Suppressor macrophage treated with lipopolysaccharide for 1 hour (primary cell): ENCODE measurements at places on chromosomes 12 and 14.
A peak's percentile ranks its signal among the peaks of the same experiment; 100 is the strongest.

DNA sequence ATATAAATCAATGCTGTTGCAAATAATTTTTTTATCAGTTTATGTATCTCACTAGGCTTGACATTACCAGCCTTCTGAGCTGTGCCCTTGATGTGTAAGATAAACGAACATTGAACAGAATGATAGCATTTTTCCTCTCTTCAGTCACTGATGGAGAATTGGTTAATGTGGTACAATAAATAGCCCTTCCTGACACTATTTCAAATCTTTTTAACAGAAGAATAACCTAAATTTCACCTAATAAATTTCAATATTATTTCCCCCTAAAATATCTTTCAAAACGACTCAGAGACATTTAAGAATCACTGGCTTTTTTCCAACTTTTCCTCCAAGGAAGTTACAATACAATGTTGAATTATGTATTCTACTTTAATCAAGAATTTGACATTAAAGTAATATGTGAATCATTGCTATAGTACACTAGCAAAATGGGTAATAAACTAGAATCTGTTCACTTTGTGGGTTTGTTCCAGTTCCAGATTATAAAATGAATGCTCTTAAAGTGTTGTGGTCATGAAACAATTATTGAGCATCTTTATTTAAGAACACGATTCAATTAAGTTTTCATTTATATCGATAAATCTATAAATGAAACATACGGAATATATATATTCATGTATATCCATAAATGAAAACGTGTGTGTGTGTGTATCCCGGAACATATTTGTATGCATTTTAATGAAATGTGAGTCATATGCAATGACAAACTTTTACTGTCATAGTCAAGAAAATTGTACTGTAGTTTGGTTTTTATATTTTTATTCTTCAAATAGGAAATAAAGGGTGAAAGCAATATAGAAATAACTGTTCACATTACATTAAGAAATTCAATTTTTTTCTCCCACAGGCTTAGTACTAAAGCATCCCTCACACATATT lies 2.5 kb upstream of the ATP2B1 start:
- DNase-seq: peak; percentile 57

DNA sequence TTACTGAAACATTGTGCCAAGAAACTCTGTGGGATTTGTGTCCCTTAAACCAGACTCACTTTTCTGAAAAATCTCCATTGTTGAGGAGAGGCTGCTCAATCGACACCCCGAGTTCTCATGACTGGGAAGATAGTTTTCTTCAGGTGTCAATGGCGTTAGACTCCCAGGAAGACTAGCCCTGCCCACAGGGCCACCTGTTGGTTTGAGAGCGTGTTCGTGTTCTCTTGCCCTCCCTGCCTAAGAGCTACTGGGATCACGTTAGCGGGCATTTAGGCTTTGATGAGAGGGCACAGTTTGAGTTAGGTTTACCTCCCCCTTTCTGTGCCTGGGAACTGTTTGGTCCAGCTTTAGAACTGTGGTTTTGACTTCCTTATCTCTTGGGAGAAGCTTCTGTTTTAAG lies 10.7 kb upstream of the UNC119B start:
- no peak for DNase-seq

GRCh38 chr12:10001171-10001776 lies 2.4 kb upstream of the CLEC1B start:
- no peak for DNase-seq

DNA sequence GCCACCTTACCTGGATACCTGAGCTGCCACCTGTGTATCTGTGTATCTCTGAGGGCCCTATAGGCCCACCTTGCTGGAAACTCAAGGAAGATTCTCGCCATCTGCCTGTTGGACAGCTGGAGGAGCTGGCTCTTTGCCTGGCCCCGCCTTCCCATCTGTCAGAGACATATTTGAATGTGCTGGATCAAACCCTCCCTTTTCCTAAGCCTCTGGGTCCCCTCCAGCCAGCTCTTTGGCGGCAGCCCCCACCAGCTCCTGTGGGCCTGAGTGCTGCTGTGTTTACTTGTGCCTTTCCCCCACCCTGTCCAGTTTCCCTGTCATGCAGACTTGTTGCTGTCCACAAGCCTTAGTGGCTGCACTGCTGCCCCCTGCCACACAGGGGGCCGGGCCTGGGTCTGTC lies 55.9 kb upstream of the SRSF5 start:
- no peak for DNase-seq

- no peak for DNase-seq
Measured at GRCh38 chr14:31902945-31903646, 174.0 kb upstream of the ARHGAP5 start.

GRCh38 chr12:21001778-21002177 lies 129.2 kb upstream of the SLCO1B1 start:
- no peak for DNase-seq

GRCh38 chr14:89743828-89744227 lies 210.7 kb downstream of the EFCAB11 start:
- no peak for DNase-seq

DNA sequence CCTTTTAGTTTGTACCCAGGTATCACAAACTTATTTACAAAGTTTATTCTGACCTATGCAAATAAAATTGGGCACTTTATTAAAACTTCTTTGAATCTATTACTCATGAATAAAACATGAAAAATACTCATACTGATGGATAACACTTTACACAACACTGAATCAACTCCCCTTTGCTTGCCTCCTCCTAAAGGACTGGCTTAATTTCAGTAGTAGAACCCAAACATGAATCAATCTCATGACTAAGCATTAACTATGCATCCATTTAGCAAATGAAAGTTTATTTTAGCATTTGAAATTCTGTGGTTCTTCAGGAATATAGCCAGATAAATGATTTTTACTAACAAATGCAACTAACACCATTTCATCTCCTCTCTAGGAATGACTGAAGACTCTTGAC lies 32.4 kb downstream of the DENND5B start:
- no peak for DNase-seq

DNA sequence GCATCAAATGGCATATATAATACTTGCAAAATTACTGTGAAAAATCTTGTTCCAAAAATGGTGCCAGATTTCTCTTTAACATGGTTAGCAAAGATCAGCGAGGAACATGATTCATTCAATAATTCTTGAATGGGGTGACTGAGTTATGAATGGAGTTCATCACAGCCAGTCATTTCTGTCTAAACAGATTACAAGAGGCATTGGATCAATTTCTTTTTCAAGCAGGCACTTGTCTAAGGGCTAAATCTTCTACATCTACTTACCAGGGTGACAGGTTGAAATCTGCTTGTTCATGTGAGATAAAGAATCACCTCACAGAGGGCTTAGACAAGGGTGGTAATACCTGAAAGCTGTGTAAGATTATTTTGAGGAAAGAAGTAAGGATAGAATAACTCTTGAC lies 247.7 kb downstream of the ATP23 start:
- no peak for DNase-seq

DNA sequence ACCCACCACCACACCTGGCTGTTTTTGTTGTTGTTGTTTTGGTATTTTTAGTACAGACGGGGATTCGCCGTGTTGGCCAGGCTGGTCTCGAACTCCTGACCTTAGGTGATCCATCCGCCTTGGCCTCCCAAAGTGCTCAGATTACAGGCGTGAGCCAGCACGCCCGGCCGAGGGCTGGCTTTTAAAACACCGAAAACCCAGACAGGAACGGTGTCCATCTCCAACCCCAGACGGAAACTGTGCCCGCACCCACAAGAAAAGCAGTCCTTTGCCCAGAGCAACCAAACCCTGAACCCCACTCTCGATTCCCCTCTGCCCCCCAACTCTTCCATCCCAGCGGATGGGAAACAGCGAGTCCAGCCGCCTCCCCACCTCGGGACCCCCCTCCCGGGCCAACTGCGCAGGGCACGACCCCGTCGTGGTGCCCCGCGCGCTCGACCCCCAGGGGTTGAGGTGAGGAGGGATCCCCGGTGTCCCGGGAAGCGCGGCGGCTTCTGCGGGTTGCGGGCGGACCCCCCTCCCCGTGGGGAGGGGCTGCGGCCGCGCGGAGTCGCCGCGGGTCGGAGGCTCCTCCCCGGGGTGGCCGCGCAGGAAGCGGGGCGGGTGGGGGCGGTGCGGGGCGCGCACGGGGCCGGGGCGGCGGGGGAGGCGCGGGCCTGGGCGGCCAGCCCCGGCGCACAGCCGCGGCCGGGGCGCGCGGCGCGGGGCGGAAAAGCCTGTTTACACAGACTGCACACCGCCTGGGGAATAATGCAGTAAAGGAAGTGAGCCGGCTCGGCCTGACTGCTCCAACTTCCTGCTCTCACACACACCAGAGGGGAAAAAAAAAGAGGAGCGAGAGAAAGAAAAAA lies at the start of gene ELK3:
TSS of gene ELK3 (plus strand) at position 651 of the 851 bp plus-strand sequence.
- DNase-seq: peak; percentile 85

GRCh38 chr14:101489092-101489760 lies 72.1 kb upstream of the DIO3 start:
- DNase-seq: no peak

- DNase-seq: no peak
Measured at GRCh38 chr14:100372357-100373048, 49.4 kb downstream of the SLC25A47 start.

DNA sequence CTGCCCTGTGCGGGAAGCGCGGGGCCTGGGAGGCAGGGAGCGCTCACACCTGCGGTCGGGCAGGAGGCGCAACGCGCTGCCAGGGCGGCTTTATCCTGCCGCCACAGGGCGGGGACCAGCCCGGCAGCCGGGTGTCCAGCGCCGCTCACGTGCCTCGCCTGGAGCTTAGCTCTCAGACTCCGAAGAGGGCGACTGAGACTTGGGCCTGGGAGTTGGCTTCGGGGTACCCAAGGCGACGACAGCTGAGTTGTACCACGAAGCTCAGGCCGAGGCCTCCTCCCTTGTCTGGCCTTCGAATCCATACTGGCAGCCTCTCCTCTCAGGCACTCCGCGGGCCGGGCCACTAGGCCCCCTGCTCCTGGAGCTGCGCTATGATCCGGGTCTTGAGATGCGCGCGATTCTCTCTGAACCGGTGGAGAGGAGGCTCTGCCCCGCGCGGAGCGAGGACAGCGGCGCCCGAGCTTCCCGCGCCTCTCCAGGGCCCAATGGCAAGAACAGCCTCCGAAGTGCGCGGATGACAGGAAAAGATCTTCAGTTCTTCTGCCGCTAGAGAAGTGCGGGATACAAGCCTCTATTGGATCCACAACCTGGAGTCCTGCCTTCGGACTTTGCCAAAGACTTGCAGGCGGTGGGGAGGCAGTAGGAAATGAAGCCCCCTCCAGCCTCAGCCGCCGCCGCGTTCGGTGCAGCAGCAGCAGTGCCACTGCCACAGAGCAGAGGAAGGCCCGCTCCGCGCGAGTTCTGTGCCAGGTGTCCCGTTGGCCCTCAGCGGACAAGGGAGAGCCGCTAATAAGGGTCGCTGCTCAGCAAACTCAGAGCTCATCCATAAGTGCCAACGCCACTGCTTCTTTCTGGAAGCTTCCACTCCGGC lies 6.8 kb downstream of the SIX1 start:
- no peak for DNase-seq

GRCh38 chr12:77013091-77013490 lies 52.3 kb downstream of the E2F7 start:
- no peak for DNase-seq

- DNase-seq: no peak
Measured at GRCh38 chr12:42638697-42639096, 49.2 kb upstream of the PRICKLE1 start.

DNA sequence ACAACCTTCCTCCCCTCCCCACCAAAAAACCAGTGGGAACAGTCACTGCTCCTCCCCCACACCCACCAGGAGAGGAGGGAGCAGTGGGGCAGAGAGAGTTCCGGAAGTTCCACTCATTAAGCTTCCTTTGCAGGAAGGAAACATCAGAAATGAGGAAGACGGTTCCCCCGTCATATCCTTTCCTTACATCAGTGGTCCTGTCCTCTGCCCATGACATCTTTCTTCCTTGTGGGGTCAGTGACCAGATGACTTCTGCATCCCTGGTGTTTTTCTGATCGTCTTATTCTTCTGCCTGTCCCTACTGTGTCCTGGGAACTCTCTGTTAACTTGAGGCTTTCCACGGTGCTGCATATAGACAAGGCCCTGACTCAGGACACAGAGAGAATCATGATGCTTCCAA lies 40.8 kb upstream of the SPTLC2 start:
- peak; percentile 69 for DNase-seq

GRCh38 chr12:81274637-81275529 lies 197.0 kb downstream of the ACSS3 start:
- no peak for DNase-seq

DNA sequence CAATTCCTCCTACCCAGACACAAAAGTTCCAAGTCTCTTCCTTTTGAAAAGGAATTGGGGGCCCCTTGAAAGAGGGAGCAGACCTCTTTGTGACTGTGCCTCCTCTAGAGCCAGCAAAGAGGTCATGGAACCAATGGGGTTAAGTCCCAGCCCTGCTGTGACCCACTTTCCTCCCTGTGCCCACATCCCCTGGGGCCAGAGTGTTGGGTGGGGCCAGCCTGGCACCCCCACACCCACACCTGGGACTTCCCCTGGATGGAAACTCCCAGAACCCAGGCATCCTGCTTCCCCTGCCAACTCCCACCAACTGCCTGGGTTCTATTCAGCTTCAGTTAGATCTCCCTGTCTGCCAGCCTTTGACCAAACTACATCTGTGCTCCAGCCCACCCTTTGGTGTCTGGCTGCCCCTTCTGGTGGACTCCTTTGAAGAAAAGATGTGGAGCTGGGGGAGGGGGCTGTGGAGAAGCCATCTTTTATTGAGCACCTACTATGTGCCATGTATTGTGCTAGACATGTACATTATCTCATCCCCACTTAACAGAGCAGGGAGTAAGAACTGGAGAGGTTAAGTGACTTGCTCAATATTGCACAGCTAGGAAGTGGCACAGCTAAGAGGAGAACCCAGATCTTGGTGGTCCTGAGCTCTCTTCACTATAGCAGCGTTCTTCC lies 4.6 kb upstream of the RARG start:
- DNase-seq: no peak

- DNase-seq: no peak
Measured at GRCh38 chr12:107731366-107731765, 29.6 kb downstream of the PRDM4 start.

DNA sequence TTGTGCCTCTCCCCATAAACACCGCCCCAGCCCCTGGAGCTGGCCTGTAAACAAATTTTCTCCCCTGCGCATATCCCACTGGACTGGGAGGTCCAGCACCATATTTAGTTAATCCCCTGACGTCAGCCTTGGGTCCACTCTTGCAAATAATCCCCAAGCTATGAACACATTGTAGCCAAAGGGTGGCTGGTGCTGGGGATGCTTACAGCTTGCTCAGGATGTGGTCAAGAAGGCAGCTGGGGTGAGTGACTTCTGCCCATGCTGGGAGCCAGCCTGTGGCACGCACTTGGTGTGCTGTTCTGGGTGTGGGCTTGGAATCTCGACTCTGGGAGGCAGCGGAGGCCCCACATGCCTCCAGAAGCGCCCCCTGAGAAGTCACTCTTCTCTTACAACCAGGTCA lies 32.1 kb downstream of the CMKLR1 start:
- peak; percentile 72 for DNase-seq

GRCh38 chr12:71780237-71780822 lies 25.7 kb downstream of the RAB21 start:
- peak; percentile 78 for DNase-seq

DNA sequence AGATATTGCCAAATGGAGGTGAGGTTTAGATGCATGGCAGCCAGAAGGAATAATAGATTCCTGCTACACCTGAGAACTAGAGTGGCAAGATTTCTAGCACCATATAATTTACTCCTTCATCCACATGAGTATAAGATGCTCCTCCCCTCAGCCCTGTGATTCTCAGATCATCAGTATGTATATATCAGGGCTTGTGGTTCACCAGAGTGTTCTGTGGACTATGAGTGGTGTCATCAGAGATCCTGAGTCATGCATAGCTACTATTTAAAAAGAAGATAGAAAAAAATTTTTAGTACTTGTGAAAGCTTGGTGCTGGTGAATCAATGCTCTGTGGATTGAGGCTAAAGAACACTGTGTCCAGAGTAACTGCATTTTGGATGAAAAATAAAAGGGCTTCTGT lies 285.9 kb downstream of the BMP4 start:
- DNase-seq: no peak
